Neural crest cell (in vitro differentiated cells): ENCODE measurements at places on chromosomes 11 and 22.
A peak's percentile ranks its signal among the peaks of the same experiment; 100 is the strongest.

DNA sequence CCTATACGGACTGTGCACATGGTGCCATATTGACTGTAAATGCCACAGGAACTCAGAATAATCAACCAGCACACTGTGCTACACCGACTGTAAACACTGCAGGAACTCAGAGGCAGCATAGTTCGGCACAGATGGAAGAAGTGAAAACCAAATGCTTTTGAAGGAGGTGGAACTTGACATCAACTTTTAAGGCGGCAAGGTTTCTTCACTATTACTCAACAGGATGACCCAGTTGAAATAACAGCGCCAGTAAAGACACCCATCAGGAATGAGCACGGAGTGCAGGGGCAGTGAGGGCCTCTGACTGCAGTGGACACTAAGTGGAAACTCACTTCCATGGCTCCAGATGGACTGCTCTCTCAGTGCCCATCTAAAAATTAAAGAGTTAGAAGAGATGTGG, 15.7 kb downstream of the TESMIN start:
- DNase-seq, result no peak

GRCh38 chr22:24120044-24120443, 61.2 kb upstream of the SUSD2 start:
- DNase-seq, result no peak

DNA sequence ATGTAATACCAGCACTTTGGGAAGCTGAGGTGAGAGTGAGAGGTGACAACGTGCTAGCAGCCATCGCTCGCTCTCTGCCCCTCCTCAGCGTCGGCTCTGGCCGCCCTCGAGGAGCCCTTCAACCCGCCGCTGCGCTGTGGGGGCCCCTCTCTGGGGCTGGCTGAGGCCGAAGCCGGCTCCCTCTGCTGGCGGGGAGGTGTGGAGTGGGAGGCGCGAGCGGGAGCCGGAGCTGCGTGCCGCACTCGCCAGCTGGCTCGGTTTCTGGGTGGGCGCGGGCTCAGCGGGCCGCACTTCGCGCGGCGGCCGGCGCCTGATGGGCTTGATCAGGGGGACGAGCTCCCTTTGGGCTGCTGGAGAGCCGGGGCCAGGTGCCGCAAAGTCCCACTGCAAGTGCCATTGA, 98.9 kb upstream of the UBASH3B start:
- DNase-seq, result peak; percentile 53

GRCh38 chr22:43275545-43276317, 67.4 kb downstream of the SCUBE1 start:
- no peak for DNase-seq

- DNase-seq, result no peak
These were observed 1.1 kb upstream of the CRY2 start for GRCh38 chr11:45846174-45846675.

- DNase-seq, result no peak
These were observed 11.8 kb downstream of the ABTB2 start for GRCh38 chr11:34345991-34346480.

GRCh38 chr11:110198031-110198729, 98.2 kb downstream of the RDX start:
- no peak for DNase-seq

DNA sequence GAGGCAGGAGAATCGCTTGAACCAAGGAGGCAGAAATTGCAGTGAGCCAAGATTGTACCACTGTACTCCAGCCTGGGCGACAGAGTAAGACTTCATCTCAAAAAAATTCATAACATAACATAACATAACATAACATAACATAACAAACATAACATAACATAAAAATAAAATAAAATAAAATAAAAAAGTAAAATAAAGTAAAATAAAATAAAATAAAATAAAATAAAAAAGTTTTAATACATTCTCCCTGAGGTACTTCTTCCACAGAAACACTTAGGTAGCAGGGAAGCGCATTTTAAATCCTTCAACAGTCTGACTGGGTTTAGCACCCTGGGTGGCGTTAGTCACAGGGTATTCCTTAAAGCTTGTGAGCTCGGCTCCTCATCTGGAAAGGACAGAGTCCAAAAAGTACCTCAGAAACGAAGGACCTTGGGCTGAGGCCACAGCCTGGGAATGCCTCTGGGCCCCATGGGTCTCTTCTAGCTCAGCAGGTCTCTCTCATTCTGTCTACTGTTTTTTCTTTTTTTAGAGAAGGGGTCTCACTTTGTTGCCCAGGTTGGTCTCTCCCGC, 41.7 kb downstream of the MICAL3 start:
- no peak for DNase-seq

- DNase-seq, result no peak
These were observed 135.9 kb upstream of the KIRREL3 start for GRCh38 chr11:127136438-127136837.

- no peak for DNase-seq
These were observed 32.4 kb downstream of the NECTIN1 start for GRCh38 chr11:119696378-119697222.

DNA sequence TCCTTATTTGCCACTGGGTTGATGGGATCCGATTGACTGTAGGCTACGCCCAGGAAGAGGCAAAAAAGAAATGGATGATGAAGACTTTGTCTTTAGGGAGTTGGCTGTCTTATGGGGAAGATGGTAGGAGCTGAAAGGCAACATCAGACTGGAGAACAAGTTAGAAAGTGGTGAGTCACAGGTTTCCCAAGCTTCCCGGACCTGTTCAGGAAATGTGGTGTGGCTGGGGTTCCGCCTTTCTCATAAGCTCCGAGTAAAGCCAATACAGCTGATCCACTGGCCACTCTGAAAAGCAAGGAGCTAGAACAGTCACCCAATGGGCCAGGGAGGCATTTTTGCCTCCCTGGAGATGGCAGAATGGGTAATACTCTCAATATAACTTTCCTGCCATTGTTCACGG, 194.5 kb downstream of the SNX19 start:
- DNase-seq, result no peak

- no peak for DNase-seq
These were observed 22.9 kb downstream of the MMP13 start for GRCh38 chr11:102932678-102933077.

- DNase-seq, result no peak
These were observed 68.3 kb upstream of the CADM1 start for GRCh38 chr11:115572551-115572950.

DNA sequence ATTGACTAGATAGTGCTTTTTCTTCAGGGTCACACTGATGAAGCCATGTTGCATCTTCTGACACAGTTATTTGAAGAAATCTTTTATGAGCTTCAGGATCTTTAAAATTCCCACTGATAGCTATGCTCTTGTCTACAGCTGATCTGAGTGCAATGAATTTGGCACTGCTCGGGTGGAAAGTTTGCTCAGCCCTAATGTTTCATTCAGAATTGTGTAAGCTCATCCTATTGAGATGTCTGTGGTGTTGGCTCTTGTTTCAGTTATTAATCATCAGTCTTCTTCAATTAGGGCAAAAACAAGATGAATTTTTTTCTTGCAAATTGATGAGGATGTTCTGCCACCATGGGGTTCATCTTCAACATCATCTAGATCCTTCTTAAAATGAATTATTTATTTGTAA, 1387.0 kb upstream of the RAG2 start:
- DNase-seq, result no peak

DNA sequence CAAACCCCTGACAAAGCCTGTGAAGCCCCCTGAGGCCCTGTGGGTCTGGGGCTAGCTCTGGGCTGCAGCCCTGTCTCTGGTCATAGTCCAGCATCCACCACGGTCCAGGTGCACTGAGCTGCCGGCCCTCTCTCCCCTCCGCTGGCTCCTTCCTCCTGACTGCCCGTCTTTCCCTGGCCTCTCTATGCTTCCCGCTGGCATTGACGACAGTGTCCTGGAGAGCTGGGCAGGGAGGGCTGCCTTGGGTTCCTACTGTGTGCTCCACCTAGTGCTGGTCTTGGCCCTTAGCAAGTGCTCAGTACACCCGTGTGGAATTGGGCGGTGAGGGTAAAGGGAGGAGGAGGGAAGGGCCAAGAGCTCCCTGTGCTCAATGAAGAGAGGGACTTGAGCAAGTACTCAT, 868 bp upstream of the MYEOV start:
- no peak for DNase-seq

- no peak for DNase-seq
These were observed 131.8 kb downstream of the UVRAG start for GRCh38 chr11:75946531-75947530.

GRCh38 chr11:21429401-21429800, 760.0 kb downstream of the NELL1 start:
- no peak for DNase-seq

DNA sequence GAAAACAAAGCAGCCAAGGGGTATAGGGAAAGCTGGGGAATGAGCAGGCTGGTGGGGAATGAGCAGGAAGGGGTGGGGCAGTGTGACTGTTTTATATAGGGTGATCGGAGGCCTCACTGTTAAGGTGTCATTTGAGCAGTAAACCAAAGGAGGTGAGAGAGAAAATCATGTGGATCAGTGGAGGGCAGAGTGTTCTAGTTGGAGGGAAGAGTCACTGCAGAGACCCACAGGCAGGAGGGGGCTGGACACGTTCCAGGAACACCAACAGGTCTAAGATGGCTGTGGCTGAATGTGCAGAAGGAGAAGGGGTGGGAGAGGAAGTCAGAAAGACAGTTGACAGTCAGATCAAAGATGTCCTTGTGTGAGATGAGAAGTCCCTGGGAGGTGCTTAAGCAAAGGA, 103.8 kb downstream of the ENTHD1 start:
- DNase-seq, result no peak

- no peak for DNase-seq
These were observed 5.7 kb downstream of the TMEM184B start for GRCh38 chr22:38267086-38267485.

DNA sequence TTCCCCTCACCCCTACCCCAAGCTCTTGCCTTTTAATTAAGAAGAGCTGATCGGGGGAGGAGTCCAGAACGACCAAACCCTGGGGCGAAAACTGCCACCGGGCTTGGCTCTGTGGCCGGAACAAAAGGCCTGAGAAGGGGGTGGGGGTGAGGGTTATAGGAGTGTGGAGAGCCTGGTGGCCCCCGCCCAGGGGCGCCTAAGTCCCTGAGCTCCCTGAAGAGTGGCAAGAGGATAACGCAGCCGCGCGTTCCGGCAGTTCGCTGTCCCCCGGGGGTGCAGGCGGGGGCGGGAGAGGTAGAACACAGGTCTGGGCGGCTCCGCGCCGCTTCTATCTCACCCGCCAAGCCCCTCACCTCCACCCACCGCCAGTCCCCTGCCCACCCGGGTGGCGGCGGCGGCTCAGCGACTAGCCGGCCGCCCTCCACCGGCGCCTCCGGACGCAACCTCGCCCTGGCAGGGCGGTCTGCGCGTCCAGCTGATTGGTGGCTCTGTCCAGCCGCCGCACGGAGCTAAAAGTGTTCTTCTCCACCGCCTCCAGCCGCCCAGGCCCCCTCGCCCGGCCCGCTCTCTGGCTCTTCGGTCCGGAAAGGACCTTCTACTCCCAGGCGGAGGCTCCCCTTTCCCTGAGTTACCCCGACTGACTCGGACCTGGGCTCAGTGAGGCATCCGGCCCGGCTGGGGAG, 18.7 kb upstream of the BDNF start:
- DNase-seq, result peak; percentile 45

- no peak for DNase-seq
These were observed 200.5 kb upstream of the CHORDC1 start for GRCh38 chr11:90423378-90423777.

DNA sequence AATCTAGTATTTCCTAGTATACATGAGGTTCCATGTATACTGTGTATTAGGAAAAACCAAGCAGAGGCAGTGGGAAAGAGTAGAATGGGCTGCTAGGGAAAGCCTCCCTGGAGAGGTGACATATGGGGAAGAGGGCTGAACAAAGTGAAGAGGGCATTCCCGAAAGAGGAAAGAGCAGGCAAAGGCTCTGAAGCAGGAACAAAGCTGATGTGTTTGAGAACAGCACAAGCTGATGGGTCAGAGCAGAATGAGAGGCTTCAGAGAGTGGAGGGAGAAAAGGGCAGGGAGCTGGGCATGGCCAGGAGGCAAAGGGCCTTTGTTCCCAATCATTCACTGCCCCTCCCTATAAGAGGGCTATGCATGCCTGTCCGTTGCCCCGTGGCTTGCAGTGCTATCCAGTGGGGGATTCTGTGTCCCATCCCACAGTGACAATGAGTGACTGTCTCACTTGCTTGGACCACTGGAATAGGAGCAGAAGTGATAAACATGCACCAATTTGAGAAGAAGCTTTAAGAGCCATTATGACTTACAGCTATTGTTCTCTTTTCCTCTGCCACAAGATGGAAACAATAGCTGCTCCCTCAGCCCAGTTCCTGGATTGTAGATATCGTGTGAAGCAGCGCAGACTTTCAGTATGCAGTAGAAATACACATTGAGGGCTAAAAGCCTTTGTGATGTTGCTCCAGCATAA, 39.6 kb downstream of the GALNT18 start:
- peak; percentile 6 for DNase-seq

GRCh38 chr11:64237484-64237951, 3.1 kb downstream of the VEGFB start:
- DNase-seq, result no peak

- DNase-seq, result no peak
These were observed 7.4 kb downstream of the DUSP8 start for GRCh38 chr11:1564535-1565172.

GRCh38 chr22:50694099-50694605, 21.5 kb downstream of the SHANK3 start:
- no peak for DNase-seq

- DNase-seq, result no peak
These were observed 251.6 kb downstream of the ETS1 start for GRCh38 chr11:128335729-128336128.

- DNase-seq, result no peak
These were observed 26.8 kb upstream of the SPATA19 start for GRCh38 chr11:133872160-133872559.

- DNase-seq, result peak; percentile 47
These were observed 11.8 kb upstream of the MIEF1 start for GRCh38 chr22:39490135-39490798.

DNA sequence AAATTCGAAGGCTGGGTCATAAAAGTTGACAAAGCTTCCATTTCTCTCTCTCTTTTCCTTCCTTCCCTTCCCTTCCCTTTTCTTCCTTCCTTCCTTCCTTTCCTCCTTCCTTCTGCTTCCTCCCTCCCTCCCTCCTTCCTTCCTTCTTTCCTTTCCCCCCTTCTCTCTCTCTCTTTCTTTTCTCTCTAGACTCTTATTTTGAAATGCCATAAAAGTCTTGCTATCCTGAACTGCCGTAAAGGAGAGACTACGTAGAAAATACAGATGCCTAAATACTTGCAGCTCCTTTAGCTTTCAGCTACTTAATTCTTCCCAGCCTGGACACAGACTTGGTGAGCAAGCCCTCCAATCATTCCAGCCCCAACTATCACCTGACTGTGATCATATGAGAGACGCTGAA, 1644.4 kb downstream of the FAM181B start:
- DNase-seq, result no peak

- DNase-seq, result no peak
These were observed 534.3 kb downstream of the ETS1 start for GRCh38 chr11:128052912-128053641.

DNA sequence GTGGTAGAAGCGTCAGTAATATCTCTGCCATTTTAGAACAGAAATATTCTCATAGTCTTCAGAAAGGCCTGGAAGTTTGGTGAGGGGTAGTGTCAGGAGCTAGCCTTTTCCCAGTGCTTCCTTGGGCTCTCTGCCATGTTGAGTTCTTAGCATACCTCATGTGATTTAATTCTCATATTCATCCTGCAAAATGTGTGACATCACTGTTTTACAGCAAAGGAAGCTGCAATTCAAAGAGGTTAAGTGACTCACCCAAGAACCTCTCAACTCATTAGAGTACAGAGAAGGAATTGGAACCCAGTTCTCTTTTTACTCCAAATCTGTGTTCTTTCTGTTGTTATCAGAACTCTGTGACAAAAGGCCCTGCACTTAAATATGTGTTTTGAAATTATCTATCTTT, 72.1 kb downstream of the RNF169 start:
- DNase-seq, result no peak

- DNase-seq, result no peak
These were observed 78.3 kb upstream of the SHISAL1 start for GRCh38 chr22:44391015-44391414.
